CD14-positive monocyte (primary cell): ENCODE measurements at places on chromosomes 2 and 18. TPM values are rescaled to one million over a fixed set of nuclear protein-coding genes. Genes with fewer than 3 reads are reported as not detected.
A peak's percentile ranks its signal among the peaks of the same experiment; 100 is the strongest.

DNA sequence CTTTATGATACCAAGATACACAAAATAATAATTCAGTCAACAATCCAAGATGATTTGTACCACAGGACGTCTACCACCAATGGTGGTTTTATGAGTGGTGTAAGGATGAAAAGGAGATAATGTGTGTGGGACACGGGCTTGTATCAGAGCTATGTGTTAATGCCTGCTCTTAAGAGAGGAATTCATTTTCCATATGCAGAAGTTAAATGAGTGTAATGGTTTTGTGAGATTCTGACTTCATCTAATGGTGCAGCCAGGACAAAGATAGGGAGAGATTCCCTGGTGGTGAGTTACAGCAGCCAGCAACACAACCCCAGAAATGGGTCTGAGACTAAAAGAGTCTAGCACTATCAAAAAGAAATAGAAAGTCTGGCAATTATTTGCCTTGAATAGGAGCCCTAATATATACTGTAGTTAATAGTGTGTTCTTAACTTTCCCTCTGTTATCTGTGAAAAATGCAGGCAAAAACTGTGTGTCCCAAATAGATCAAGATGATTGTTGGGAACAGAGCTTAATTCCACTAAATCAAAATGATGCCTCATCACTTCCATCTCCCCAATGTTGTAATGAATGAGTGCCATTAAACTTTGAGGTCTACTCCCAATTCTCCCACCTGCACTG lies 455.0 kb upstream of the TCF4 start:
- no peak overlapping the region for H3K27ac ChIP-seq
- H3K27me3 ChIP-seq, result no peaks in the 10 kb centered on the region
- no peaks in the 10 kb centered on the region for H3K4me1 ChIP-seq
- no peak for DNase-seq
- H3K4me3 ChIP-seq, result no peak overlapping the region

Gene ZBTB7C
- 0.09 TPM for polyA plus RNA-seq

Gene GPAT2
- polyA plus RNA-seq, result 1.6 and 2.1 TPM in 2 replicates

- peaks cover 5% of the 10 kb centered on the region for H3K27me3 ChIP-seq
- H3K36me3 ChIP-seq, result no peaks in the 10 kb centered on the region
- H3K27ac ChIP-seq, result no peak overlapping the region
- peaks cover 42% of the 10 kb centered on the region for H3K4me1 ChIP-seq
Observed at GRCh38 chr2:12057436-12058166, 311.2 kb downstream of the LPIN1 start.

Gene MREG
- polyA plus RNA-seq, result not detected

- H3K27ac ChIP-seq, result no peak overlapping the region
- H3K27me3 ChIP-seq, result no peaks in the 10 kb centered on the region
- peak; percentile 36 for DNase-seq
- H3K4me1 ChIP-seq, result peaks cover 77% of the 10 kb centered on the region
- peaks cover 14% of the 10 kb centered on the region for H3K36me3 ChIP-seq
Observed at GRCh38 chr2:46943881-46944798, 28.5 kb upstream of the MCFD2 start.

Gene MFF
- 24.2 and 39.4 TPM in 2 replicates for polyA plus RNA-seq

Gene POTEC
- polyA plus RNA-seq, result not detected

Gene LBX2
- polyA plus RNA-seq, result 0.76 and 1.2 TPM in 2 replicates

- no peak for DNase-seq
- H3K4me3 ChIP-seq, result no peak overlapping the region
Observed at GRCh38 chr2:102551329-102552096, 67.8 kb upstream of the SLC9A2 start.

DNA sequence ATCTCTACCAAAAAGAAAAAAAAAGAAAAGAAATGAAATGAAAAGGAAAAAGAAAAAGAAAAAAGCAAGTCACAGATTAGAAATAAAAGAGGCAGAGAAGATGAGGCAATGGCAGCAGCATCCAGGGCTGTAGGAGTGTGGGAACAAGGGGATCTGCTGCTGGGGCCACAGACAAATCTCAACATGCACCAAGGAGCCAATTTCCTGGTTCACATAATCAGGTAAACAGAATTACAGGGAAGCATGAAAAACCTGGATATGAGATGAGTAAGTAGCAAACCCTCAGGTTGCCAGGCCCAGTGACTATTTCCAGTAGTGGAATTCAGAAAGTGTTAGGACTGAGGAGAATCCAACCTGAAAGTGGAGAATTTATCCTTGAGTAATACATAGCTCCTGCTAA lies 77.4 kb upstream of the ARHGAP28 start:
- no peaks in the 10 kb centered on the region for H3K27me3 ChIP-seq
- no peak for DNase-seq
- no peaks in the 10 kb centered on the region for H3K36me3 ChIP-seq
- no peaks in the 10 kb centered on the region for H3K4me1 ChIP-seq

- H3K27ac ChIP-seq, result no peak overlapping the region
- DNase-seq, result no peak
- H3K4me3 ChIP-seq, result no peak overlapping the region
- no peaks in the 10 kb centered on the region for H3K36me3 ChIP-seq
Observed at GRCh38 chr18:58025733-58026132, 18.3 kb upstream of the NEDD4L start.

Gene CHAC2
- 0.20 TPM for polyA plus RNA-seq

Gene SEC11C
- 14.9 and 16.8 TPM in 2 replicates for polyA plus RNA-seq

GRCh38 chr2:191270306-191271161 lies 25.3 kb downstream of the MYO1B start:
- no peaks in the 10 kb centered on the region for H3K27me3 ChIP-seq
- DNase-seq, result no peak
- no peak overlapping the region for H3K4me3 ChIP-seq
- H3K4me1 ChIP-seq, result no peaks in the 10 kb centered on the region
- no peak overlapping the region for H3K27ac ChIP-seq

- DNase-seq, result no peak
- no peaks in the 10 kb centered on the region for H3K27me3 ChIP-seq
Observed at GRCh38 chr2:199258291-199258690, 199.4 kb downstream of the SATB2 start.

- H3K4me3 ChIP-seq, result no peak overlapping the region
- no peaks in the 10 kb centered on the region for H3K36me3 ChIP-seq
- peaks cover 6% of the 10 kb centered on the region for H3K4me1 ChIP-seq
- H3K27ac ChIP-seq, result no peak overlapping the region
Observed at GRCh38 chr2:105032476-105032875, 5.4 kb upstream of the MRPS9 start.

DNA sequence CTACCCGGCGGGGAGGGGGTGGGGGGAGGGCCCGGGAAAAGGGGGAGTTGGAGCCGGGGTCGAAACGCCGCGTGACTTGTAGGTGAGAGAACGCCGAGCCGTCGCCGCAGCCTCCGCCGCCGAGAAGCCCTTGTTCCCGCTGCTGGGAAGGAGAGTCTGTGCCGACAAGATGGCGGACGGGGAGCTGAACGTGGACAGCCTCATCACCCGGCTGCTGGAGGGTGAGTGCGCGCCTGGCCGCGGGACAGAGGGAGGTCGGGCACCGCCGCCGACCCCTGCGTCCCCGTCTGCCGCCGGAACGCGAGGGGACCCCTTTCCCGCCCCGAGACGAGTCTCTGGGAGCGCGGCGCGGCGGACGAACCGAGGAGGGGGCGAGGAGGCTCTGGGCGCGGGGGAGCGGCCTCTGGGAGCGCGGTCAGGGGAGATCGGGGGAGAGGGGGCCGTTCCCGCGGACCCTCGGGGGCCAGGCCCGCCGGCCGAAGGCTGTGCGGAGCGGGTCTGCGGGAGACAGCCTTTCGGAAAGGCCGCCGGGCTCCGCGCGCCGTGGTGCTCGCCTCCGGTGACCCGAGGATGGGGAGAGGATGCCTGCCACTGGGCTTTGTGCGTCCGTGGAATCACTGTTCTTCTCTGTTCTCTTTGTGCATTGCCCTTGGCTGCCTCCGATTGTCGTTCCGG lies 463 bp downstream of the PPP1CB start:
- peaks cover 34% of the 10 kb centered on the region for H3K4me1 ChIP-seq
- H3K4me3 ChIP-seq, result peak overlapping the region; percentile 100
- peak overlapping the region; percentile 98 for H3K27ac ChIP-seq
- no peak for DNase-seq
- no peaks in the 10 kb centered on the region for H3K27me3 ChIP-seq

DNA sequence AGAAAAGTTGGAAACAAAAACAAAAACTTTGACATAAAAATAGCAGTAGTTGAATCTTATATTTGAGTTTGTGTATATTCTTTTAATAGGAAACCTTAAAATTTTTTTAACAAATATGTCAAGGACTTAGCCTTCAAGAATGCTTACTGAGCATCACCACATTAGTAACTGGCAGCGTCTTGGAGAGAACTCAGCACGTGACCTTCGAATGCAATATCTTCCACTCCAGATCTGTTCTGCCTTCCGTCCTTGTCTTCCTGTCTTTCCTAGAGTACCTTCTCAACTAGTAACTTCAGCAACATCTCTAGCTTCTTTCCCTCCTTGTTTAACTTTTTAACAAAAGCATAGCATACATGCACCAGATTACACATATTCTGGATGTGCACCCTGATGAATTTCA lies 972 bp downstream of the RSAD2 start:
- no peak overlapping the region for H3K27ac ChIP-seq
- no peaks in the 10 kb centered on the region for H3K27me3 ChIP-seq
- no peak overlapping the region for H3K4me3 ChIP-seq
- no peaks in the 10 kb centered on the region for H3K36me3 ChIP-seq

- no peak overlapping the region for H3K27ac ChIP-seq
- H3K27me3 ChIP-seq, result no peaks in the 10 kb centered on the region
- no peak overlapping the region for H3K4me3 ChIP-seq
- H3K36me3 ChIP-seq, result peaks cover 46% of the 10 kb centered on the region
Observed at GRCh38 chr2:240588006-240588655, 1.6 kb downstream of the CAPN10 start.

Gene IL1R1
- polyA plus RNA-seq, result 1.8 TPM

Gene ACSL3
- polyA plus RNA-seq, result 19.9 TPM

DNA sequence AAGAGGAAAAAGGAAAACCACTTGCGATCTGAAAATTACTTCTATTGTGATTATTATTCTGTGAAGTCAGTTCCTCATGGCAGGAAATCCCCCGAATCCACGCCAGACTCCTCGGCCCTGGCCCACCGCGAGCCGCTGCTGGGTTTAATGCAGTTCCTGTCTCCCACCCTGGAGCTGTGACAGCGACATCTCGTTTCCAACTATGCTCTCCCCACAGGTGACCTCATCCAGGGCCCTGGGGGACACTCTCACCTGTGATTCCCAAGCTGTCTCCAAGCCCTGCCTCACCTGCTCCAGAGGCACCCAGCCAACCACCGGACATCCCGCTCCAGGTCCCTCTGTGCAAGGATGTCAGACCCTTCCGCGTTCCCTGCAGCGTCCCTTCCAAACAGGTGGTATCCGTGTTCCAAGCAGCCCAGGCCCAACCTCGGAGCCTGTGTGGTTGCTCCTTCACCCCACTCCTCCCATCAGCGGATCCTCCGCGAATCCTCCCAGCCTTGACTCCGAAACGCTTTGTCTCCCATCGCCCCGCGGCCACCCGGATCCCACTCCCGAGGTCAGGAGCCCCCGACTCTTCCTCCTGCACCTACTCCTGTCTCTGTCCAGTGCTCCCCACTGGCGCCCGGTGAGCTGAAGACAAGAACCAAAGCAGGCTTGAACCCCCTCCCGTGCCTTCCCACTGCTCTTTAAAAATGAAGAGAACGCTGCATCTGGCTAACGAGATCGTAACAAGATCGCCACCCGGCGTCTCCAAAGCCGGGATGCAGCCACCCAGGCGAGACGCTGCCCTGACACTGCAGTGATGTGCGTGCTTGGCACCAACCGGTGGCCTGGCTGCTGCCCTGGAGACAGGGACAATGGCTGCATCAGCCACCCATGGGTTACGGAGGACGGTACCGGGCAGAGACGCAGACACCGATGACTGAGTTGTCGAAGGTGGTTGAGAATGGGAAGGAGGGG lies 96.5 kb downstream of the NDUFA10 start:
- peak overlapping the region; percentile 91 for H3K27ac ChIP-seq
- H3K36me3 ChIP-seq, result no peaks in the 10 kb centered on the region
- no peak overlapping the region for H3K4me3 ChIP-seq
- peak; percentile 47 for DNase-seq
- peaks cover 17% of the 10 kb centered on the region for H3K4me1 ChIP-seq

DNA sequence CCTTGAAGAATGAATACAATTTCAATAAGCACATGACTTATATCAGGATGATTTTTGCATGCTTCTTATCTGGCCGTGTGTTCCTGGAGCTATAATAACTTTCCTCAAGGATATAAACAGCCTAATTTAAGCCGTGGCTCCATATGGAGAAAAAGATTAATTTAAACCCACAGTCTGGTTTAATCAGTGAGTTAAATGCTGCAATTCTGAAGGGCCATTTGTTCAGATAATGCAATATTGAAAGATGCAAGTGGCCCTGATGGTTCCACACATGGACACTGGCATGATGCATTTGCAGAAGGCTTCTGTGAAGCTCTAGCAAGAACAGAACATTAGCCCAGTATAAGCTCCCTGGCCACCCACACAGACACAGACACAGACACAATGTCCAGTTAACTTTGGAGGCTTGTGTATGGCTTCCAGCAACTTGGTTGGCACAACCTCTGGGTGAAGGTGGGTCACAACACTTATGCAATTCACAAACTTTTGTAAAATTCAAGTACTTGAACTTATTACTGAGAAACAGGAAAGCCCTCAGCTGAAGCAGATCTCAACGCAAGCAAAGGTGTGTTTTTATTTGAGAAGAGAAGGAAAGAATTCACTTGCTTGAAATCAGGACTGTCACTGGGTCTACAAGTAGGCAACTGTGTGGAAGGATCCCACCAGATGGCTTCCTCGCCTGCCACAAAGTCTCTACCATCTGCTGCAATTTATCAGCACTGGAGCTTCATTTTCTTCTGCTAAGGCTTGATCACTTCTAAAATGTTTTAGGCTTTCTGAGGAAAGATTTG lies 63.3 kb downstream of the MDH1 start:
- no peak for DNase-seq
- no peaks in the 10 kb centered on the region for H3K27me3 ChIP-seq
- H3K36me3 ChIP-seq, result no peaks in the 10 kb centered on the region
- H3K27ac ChIP-seq, result no peak overlapping the region

DNA sequence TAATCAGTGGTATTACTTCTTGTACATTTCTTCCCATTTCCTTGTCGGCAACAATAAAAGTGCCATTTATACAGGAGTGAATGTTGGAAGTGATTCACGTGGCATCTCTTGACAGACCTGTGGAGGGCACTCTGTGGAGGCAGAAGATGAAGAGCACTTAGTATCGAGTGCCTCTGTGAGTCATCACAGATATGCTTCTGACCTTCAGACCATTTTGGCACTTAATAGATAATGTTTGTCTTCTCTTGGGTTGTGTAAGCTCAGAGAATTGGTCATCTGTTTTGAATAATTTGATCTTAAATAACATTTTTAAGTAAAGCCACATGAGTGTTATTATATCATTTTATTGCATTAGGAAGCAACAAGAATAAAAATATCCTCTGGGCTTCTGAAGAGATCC lies 305.5 kb downstream of the PTPRM start:
- no peak overlapping the region for H3K27ac ChIP-seq
- no peaks in the 10 kb centered on the region for H3K36me3 ChIP-seq
- H3K4me1 ChIP-seq, result no peaks in the 10 kb centered on the region
- no peak for DNase-seq

Gene BBS5
- 0.04 TPM for polyA plus RNA-seq

GRCh38 chr2:106561356-106561755 lies 74.2 kb downstream of the CD8B2 start:
- no peaks in the 10 kb centered on the region for H3K36me3 ChIP-seq
- H3K27ac ChIP-seq, result no peak overlapping the region
- H3K4me3 ChIP-seq, result no peak overlapping the region

- H3K36me3 ChIP-seq, result no peaks in the 10 kb centered on the region
- no peak for DNase-seq
- no peak overlapping the region for H3K27ac ChIP-seq
- H3K27me3 ChIP-seq, result no peaks in the 10 kb centered on the region
Observed at GRCh38 chr2:55968941-55969340, 45.4 kb upstream of the EFEMP1 start.
